ENCODE measurements at places on chromosomes 5 and 9. TPM values are rescaled to one million over a fixed set of nuclear protein-coding genes. Genes with fewer than 3 reads are reported as not detected.

Gene EFNA5
- 38.0 TPM for total RNA-seq

Gene ENC1
- total RNA-seq, result 53.6 TPM

Gene SEMA6A
- not detected for total RNA-seq

Gene TRPM6
- total RNA-seq, result 0.09 TPM

DNA sequence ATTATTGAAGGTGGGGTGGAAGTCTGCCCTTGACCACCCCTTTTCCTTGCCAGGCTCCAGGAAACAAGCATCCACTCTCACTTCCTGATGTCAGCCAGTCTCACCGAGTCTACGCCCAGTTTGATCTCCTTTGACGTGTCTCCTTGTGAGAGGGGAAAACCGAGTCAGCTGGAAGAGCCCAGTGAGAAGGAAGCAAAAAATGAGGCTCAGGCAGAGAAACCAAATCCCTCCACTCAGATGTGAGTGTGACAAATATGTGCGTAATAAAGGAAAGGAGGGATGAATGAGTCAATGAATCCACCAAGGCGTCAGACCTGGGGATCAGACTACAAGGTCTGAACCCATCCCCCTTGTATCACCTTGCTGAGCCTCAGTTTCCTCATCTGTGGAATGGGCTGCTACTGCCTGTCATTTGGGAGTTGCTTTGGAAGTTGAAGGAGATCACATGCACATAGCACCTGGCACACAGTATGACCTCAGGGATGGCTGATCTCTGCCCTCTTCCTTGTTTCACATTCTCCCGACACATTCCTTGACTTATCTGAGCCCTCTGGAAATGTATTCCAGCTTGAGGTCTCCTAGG, 61.3 kb upstream of the XPA start:
- no peaks in the 10 kb centered on the region for H3K27me3 ChIP-seq
- no peak for DNase-seq
- 0 out of 2 replicates have a peak, but pooled peaks cover 8% of the 10 kb centered on the region for H3K4me1 ChIP-seq
- H3K4me3 ChIP-seq, result no peak overlapping the region
- H3K27ac ChIP-seq, result no peak overlapping the region
- H3K36me3 ChIP-seq, result no peaks in the 10 kb centered on the region

DNA sequence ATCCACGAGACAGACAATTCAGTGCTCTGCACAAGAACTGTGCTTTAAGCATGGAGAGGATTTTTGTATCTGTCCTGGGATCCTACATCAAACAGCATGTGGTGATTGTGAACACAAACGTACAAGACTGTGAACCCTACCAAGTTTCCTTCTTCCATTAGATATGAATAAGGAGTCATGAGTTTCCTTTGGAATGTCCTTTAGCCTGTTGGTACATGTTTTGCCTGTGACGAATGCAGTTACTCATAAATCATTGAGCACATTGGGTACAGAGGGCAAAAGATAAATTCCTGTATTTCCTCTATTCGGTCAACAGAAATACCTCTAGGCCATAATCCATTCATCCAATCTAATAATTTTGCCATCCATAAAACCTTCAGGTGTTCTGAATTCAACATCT, 61.5 kb downstream of the FXN start:
- no peaks in the 10 kb centered on the region for H3K36me3 ChIP-seq
- peaks cover 30% of the 10 kb centered on the region for H3K4me1 ChIP-seq
- peak; percentile 20 for DNase-seq
- H3K4me3 ChIP-seq, result no peak overlapping the region
- H3K27me3 ChIP-seq, result no peaks in the 10 kb centered on the region

DNA sequence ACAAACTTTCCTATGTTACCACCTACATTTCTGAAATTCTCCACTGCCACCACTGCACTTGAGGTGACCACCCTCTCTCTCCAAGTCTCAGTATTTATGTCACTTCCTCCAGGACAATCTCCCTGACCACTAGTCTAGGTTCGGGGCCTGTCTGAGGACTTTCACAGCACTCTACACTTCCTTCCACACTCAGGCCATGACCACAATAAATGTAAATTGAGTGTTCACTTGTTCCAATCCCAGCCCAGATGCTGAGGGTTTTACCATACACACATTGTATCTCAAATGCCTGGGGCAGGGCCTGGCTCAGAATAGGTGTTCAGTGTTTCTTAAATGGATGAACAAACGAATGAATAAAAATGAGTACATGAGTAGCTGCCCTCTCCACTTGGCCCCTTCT, 26.9 kb upstream of the CCNG1 start:
- H3K27ac ChIP-seq, result 0 out of 2 replicates have a peak overlapping the region, but pooled peaks have one; percentile 65
- H3K36me3 ChIP-seq, result no peaks in the 10 kb centered on the region
- H3K4me3 ChIP-seq, result no peak overlapping the region

DNA sequence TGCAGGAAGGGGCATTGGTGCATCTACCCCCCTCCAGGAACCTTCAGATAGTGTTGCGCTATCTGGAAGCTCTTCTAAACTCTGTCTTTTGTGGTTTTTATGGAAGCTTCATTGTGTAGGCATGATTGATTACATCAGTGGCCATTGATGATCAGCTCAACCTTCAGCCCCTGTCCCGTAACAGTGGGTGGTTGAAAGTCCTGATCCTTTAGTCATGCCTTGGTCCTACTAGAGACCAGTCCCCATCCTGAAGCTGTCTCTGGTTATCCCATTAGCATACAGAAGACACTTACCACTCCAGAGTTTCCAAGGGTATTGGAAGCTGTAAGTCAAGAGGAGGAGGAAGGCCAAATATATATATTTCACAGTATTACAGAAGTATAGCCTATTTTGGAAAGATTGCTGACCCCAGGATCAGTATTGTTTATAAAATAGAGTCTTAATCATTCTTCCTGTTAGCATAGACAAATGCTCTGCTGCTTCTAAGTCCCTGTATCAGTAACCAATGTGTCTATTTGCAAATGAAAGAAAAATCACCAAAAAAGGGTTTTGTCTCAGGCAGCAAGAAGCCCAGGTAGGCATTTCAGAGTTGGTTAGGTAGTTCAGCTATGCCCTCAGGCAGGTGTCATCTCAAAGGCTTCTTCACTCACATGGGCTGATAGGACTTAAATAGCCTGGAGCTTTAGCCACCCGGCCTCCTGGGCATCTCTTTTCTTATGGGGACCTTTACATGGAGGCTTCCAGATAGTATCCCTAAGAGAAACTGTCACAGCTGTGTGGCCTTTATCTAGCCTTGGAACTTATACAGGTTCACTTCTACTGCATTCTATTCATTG, 41.6 kb downstream of the SPIN1 start:
- DNase-seq, result no peak
- no peak overlapping the region for H3K4me3 ChIP-seq
- H3K27ac ChIP-seq, result no peak overlapping the region
- H3K4me1 ChIP-seq, result 0 out of 2 replicates have a peak, but pooled peaks cover 5% of the 10 kb centered on the region
- H3K27me3 ChIP-seq, result no peaks in the 10 kb centered on the region

- H3K4me3 ChIP-seq, result no peak overlapping the region
- H3K27ac ChIP-seq, result no peak overlapping the region
- H3K36me3 ChIP-seq, result no peaks in the 10 kb centered on the region
- H3K27me3 ChIP-seq, result no peaks in the 10 kb centered on the region
- no peaks in the 10 kb centered on the region for H3K4me1 ChIP-seq
Measured at GRCh38 chr5:60143942-60144549, 250.5 kb upstream of the PDE4D start.

- H3K27ac ChIP-seq, result no peak overlapping the region
- DNase-seq, result no peak
Measured at GRCh38 chr5:134638760-134639201, 6.2 kb upstream of the SAR1B start.

- no peak overlapping the region for H3K27ac ChIP-seq
- H3K36me3 ChIP-seq, result no peaks in the 10 kb centered on the region
- no peaks in the 10 kb centered on the region for H3K27me3 ChIP-seq
Measured at GRCh38 chr5:28408186-28408585, 1369.8 kb upstream of the CDH9 start.

DNA sequence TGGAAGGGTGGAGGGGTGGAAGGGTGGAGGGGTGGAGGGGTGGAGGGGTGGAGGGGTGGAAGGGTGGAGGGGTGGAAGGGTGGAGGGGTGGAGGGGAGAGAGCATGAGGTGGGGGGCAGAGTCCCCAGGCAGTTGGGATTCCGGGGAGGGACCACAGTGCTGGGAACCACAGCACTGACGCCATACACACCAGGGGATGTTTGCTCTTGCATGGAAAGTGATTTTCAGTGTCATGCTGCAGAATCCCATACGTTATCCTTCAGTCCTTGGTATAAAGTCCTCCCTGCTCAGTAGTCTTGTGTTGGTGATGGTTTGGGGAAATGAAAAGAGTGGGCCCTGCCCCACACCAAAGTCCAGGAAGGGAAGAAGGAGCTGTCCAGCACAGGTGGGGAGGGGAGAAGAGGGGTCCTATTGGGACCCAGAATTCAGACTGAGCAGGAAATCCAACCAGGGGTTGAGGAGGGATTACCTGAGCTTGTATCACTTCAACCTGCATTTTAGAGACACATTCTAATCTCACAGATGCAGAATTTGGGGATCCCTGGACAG, 5.5 kb upstream of the FIBCD1 start:
- H3K27me3 ChIP-seq, result peaks cover 8% of the 10 kb centered on the region
- H3K36me3 ChIP-seq, result no peaks in the 10 kb centered on the region
- H3K4me1 ChIP-seq, result peaks cover 19% of the 10 kb centered on the region
- H3K27ac ChIP-seq, result no peak overlapping the region
- DNase-seq, result no peak

GRCh38 chr9:109086221-109086620, 33.5 kb downstream of the TMEM245 start:
- peak; percentile 56 for DNase-seq
- 0 out of 2 replicates have a peak overlapping the region, but pooled peaks have one; percentile 0 for H3K4me3 ChIP-seq
- peak overlapping the region; percentile 82 for H3K27ac ChIP-seq
- H3K27me3 ChIP-seq, result no peaks in the 10 kb centered on the region

DNA sequence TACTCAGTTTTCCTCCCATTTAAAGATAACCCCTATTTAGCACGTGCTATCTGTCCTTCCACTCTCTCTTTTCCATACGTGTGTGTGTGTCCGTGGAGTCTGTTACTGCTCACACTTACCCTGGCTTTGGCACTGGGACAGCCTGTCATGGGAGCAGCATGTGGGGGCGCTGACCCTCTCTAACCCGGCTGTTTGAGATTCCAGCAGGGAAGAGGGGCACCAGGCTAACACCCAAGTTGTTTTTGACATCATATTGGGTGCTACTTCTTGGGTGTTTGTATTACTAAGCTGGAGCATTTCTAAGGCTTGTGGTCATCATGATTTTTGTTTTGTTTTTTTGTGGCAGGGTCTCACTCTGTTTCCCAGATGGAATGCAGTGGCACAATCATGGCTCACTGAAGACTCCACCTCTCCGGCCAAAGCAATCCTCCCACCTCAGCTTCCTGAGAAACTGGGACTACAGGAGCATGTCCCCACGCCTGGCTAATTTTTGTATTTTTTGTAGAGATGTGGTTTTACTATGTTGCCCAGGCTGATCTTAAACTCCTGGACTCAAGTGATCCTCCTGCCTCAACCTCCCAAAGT, 56.9 kb upstream of the SIMC1 start:
- DNase-seq, result no peak
- no peak overlapping the region for H3K27ac ChIP-seq
- no peaks in the 10 kb centered on the region for H3K4me1 ChIP-seq
- H3K27me3 ChIP-seq, result peaks cover 92% of the 10 kb centered on the region
- H3K36me3 ChIP-seq, result no peaks in the 10 kb centered on the region

- no peaks in the 10 kb centered on the region for H3K36me3 ChIP-seq
- H3K4me3 ChIP-seq, result no peak overlapping the region
- no peaks in the 10 kb centered on the region for H3K4me1 ChIP-seq
- DNase-seq, result no peak
- no peak overlapping the region for H3K27ac ChIP-seq
- H3K27me3 ChIP-seq, result no peaks in the 10 kb centered on the region
Measured at GRCh38 chr5:123093601-123094236, 4.7 kb downstream of the PRDM6 start.

DNA sequence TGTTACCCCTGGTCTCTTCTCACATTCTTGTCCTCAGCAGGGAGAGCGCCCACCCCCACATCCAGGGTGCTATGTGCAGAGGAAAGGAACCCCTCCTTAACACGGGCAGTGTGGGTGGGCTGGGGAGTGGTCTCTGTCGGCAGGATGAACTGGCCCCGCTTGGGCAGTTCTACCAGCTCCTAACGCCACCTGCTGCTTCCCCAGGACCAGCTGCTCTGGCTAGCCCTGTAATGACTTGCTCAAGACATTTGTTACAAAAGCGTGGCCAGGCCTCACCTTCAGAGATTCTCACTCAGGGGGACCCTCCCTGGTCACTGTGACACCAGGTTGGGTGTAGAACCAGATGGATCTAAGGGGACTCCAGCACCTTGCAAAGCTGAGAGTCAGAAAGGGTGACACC, 82.4 kb downstream of the HMCN2 start:
- H3K27ac ChIP-seq, result no peak overlapping the region
- DNase-seq, result no peak
- no peaks in the 10 kb centered on the region for H3K27me3 ChIP-seq
- H3K4me1 ChIP-seq, result peaks cover 16% of the 10 kb centered on the region
- H3K4me3 ChIP-seq, result no peak overlapping the region

DNA sequence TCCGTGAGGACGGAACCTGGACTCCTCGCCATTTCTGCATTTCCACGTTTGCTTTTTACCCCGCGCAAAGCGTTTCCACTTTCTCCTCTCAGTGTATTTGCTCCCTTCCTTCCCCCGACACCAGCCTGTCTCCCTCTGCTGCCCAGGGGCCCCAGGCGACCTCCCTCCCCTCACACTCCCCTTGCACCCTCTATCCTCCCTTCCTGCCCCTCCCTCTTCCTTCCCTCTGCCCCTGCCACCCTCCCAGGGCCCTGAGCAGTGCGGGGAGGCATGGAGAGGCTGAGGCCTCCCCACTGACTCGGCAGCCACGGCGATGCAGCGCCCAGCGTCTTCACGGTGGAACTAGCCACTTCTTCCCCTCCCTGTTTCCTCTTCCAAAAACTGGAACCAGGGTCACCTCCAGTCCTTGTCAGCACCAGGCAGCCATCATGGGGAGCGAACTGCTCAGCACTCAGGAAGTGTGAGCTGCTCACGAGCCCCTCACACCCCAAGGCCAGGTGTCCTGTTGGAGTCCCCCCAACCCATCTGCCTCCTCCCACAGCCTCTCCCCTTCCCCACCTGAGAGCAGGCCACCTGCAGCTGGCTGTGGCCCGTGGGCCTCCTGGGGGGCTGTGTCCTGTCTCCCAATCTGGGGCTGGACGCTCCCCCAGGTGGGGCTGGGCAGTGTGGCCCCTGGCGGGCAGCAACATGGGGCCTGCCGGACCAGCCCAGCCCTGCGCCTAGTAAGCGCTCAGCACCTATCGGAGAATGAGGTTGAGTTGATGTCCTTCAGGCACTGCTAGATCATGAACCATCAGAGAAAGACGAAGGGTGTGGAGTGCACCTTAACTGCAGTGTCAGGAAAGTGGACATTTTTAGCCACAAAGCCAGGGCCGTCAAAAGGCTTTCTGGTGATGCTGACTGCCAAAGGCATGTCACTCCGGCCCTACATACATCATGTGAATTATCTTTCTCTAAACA, 17.5 kb downstream of the UBE2QL1 start:
- no peak overlapping the region for H3K4me3 ChIP-seq
- no peak for DNase-seq
- no peak overlapping the region for H3K27ac ChIP-seq
- H3K27me3 ChIP-seq, result peaks cover 91% of the 10 kb centered on the region
- no peaks in the 10 kb centered on the region for H3K36me3 ChIP-seq
- no peaks in the 10 kb centered on the region for H3K4me1 ChIP-seq

GRCh38 chr5:59346982-59347381, 546.5 kb downstream of the PDE4D start:
- no peaks in the 10 kb centered on the region for H3K4me1 ChIP-seq
- no peak for DNase-seq
- no peak overlapping the region for H3K27ac ChIP-seq
- H3K27me3 ChIP-seq, result no peaks in the 10 kb centered on the region

Measured in PC-9 (cell line).